NCI-H446 (cell line): ENCODE measurements at places on chromosomes 1 and 21.

DNA sequence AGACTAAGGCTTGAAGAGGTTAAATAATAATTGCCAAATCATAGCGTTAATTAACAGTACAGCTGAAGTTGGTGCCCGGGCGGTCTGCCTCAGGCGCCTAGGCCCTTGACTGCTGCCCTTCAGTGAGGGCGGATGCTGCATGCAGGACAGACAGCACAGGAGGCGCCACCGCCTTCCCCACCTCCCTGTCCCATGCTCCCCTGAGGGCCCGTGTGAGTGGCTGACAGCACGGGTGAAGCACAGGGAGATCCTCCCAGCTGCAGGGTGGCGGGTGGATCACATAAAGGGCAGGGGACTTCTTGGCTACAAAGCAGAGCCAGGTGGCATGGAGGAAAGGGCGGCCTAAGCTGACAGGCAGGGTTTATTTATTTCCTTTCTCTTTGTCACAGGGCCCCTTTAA is 49.1 kb downstream of the DDX20 start:
- DNase-seq = peak; percentile 10

- DNase-seq = no peak
These were observed 258.0 kb downstream of the KCNJ6 start for GRCh38 chr21:37658121-37658816.

DNA sequence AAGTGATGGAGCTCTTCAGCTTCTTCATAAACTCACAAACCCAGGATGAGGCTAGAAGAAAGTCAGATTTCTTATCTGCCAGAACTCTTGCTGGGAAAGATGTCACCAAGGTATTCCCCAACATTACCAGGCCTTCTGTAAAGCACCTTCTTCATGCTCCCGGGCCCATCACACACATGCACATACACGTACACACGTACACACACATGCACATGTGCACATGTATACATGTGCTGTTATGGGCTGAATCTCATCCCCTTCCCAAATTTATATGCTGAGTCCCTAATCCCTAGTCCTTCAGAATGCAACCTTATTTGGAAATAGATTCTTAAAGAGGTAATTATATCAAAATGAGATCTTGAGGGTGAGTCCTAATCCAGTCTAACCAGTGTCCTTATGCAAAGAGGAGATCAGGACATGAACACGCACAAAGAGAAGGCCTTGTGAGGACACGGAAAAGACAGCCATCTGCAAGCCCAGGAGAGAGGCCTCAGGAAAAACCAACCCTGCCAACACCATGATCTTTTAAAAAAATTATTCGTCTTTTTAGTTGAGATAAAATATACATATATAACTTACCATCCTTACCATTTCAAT is 76.4 kb upstream of the LYST start:
- no peak for DNase-seq

GRCh38 chr1:52210044-52210443 is 68.2 kb downstream of the ZFYVE9 start:
- DNase-seq = no peak

- DNase-seq = peak; percentile 56
These were observed 8.8 kb upstream of the CTBS start for GRCh38 chr1:84582802-84583587.

DNA sequence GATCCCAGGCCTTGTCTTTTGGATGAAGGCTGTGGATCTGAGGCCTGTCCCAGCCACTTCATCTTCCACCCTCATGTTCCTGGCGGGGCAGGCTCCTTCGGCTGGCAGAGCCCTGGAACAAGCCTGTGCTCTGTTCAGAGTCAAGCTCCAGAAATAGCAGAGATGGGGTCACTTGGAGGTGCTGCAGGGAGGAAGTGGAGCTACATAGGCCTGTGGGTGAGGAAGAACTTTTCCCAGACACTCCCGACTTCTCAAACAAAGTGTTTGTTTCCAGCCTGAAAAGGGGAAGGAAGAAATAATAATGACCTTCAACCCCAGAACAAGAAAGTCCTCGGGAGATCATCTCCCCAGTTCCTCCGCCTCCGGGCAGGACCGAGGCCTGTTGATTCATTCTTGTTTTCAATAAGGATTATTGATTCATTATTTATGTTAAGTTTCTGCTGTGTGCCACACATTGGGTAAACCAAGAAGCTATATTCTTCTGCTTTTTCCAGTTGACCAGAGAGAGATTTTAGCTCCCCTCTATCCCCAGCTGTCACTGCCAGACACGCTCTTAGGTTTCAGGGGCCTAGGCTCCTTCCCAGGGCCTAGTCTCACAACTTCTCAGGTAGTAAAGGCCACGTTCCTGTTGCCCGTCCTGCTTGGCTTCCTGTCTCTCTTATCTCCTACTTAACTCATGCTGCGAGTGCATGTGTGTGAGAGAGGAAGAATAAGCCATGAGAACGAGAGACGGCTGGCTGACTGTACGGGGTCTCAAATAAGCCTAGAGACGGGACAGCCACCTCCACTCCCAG is 16.9 kb downstream of the IKBKE start:
- no peak for DNase-seq

- DNase-seq = no peak
These were observed 19.1 kb downstream of the TMEM51 start for GRCh38 chr1:15172405-15173259.

GRCh38 chr1:235093013-235093695 is 35.5 kb downstream of the TOMM20 start:
- DNase-seq = peak; percentile 27

DNA sequence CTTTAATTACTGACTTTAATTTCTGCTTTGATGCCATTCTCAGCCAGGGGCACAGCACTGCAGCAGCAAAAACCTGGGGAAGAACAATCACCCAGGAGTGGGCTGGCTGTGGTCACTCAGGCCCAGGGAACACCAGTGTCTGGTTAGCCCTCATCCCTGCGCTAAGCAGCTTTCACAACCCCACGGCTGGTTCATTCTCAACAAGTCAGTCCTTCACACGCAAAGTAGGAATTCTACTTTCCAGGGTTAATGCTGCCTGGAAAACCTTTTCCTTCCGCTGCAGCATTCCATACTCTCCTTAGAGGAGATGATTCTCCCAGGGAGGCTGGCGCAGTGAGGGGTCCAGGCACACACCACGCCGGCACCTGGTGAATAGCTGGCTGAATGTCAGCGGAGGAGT is 24.3 kb upstream of the KCNE1 start:
- DNase-seq = no peak

DNA sequence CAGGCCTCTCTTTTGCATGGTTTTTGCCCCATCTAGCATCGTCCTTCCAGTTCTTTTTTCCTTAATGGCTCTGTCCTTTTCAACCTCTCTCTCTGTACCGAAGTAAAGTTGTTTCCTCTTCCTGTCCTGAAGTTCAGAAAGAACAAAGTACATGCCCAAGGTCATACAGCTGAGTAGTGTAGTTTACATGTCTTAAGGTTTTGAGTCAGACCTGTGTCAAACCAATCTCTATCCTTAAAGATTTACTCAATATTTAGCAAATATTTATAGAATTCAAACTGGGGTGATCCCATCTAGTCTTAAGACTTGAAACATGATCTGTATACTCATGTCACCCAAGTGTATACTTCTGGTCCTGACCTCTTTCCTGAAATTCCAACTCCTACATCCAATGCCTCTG is 118.7 kb upstream of the SGIP1 start:
- DNase-seq = no peak

DNA sequence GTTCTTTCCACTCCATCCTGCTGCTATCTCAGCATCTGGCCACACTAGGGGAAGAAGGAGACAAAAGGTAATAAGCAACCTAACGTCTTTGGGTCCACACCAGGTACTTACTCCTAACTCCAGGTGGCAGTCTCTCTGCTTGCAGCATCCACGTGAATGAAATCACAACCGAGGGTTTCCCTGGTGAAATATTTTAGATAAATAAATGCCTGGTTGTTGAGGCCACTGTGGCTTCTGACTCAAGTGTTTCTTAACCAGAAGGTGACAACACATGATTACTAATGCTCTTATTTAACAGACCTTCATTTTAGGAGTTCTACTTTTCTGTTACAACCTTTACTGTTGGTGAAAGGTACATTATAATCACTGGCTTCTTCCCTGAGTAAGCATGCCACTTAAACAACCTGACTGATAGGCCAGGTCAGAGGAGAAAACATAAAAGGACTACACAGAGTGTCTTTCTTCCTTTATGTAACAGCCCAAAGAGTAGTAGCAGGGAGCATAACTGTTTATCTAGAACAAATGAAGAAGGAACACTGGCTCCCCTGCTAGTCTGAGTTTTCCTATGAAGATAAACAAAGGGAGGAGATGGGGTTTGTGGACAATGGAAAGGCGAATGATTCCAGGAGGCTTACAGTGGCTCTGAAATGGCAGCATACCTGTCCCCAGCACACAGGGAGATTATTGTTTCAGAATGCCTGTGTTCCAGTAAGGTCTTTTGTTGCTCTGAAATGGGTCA is 59.9 kb downstream of the SYT6 start:
- DNase-seq = no peak

- DNase-seq = peak; percentile 87
These were observed 6.5 kb upstream of the PADI2 start for GRCh38 chr1:17125756-17126237.

- DNase-seq = no peak
These were observed 35.3 kb upstream of the FMN2 start for GRCh38 chr1:240056350-240056749.

DNA sequence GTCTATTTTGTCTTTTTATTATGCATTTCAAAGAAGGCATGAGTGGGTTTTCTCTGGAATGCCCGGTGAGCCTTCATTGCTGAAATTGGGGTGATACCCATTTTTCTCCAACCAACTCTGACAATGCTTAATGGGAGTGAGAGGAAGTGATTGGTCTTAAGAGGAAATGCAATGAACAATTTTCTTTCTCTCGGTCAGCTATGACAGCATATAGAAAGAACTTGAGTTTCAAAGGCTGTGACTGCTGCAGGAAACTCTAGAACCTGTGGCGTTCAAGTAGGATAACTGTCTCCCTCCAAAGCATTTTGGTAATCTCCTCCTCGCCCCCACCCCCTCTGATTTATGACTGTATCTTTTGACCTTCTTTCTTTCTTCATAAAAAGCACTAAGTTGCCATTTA is 155.9 kb downstream of the LYPLAL1 start:
- no peak for DNase-seq

DNA sequence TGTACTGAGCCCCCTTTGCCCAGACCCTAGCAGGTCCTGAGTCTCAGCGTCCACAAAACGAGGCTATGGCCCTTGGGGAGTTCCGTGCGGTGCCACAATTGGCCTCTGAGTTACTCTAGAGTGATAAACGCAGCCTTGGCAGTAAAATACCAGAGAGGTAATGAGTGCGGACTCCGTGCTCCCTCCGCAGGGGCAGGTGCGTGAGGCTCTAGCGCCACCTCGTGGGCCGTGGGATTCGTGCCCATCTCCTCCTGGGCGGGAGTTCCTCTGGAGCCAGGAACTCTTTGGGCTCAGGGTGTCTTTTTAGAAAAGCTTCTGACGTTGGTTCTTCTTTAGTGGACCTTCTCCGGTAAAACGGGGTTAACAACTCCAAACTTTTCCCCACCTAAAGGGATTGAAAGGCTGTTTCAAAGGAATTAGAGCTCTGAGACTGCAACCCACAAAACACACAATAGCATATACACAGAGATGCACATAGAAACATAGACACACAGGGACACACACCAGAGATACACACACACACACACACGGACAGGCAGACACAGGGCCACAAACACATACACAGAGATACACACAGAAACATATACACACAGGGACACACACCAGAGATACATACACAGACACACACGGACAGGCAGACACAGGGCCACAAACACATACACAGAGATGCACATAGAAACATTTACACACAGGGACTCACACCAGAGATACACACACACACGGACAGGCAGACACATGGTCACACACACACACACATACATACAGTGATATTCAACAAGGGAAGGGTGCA is 99.4 kb downstream of the KCNJ15 start:
- DNase-seq = peak; percentile 44

DNA sequence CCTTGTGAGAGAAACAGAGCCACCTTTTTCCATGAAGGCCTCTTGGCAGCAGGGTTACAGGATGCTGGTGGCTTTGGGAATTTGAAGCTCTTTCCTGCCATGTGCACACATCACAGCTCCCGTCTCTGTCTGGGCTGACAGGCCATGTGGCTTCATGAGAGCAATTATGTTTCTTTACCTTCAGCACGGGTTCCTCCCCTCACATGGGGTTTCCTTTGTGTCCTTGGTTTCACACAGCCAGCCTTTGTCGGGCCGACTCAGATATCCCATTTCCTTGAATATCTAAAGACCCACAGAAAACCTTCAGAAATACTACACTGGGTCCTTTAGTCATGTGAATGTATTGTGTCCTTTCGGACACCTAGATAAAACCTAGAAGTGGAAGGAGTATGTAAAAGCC is 7.1 kb downstream of the CLIC6 start:
- DNase-seq = no peak

DNA sequence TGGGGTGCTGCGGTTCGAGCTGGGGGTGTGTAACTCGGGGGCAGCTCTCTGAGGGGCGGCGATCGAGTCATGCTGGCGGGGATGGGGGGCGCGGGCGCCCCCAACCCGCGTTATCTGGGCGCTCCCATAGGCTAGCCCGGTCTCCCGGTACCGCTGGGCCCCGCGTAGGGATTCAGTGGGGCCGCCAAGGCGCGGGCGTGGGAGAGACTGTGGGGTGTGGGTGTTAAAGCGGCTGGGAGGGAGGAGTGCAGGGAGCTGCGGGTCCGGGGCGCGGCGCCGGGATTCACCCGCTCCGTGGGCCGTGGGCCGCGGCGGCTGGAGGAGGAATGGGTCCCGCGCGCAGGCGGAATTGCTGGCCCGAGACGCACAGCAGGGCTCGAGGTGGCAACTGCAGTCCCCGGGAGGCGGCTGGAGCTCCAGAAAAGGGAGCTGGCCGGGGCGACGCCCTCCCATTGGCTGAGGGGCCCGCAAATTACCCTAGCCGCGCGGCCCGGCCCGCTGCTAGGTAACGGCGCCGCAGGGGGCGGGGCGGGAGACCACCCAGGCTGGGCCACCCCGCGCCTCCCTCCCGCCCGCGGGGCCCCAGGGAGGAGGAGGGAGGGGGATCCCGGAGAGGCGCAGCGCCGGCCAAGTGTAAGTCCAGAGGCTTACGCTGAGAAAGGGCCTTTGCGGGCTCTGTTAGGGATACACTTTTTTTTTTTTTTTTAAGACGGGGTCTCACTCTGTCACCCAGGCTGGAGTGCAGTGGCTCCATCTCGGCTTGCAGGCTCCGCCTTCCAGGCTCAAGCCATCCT is at the start of gene PTCH2:
PTCH2 (minus strand) TSS at position 392 of the 794 bp plus-strand sequence; CDS start at position 71, 321 bp downstream.
- peak; percentile 67 for DNase-seq

GRCh38 chr1:223834660-223835263 is 11.0 kb downstream of the TP53BP2 start:
- DNase-seq = no peak

GRCh38 chr21:41752231-41752681 is 14.6 kb downstream of the RIPK4 start:
- DNase-seq = no peak

DNA sequence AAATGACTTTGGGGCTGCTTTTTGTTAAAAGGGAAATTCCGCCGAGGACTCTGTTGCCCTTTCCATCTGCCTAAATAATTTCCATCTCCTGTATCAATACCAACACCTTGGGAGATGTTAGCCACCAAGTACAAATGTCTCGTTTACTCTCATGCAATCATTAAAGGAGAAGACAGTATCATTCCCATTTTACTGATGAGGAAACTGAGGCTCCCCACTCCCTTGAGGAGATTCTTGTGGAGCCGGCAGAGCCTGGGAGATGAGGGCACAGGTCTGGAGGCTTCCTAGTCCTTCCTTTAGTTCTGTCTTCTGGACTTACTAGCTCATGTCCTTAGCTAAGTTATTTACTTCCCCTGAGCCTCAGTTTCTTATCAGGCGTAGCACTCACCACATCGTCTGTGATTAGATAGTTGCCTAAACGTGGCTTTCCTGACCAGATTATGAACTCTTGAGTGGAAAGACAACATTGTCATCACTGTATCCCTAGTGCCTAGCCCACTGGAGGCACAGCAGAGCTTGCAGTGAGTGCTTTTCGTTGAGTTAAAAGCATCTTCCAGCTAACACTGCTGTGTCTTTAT is 81.6 kb downstream of the ADSS2 start:
- DNase-seq = no peak

GRCh38 chr1:3625151-3625907 is 514 bp downstream of the TPRG1L start:
- no peak for DNase-seq
